ENCODE measurements at places on chromosomes 4 and X.

- DNase-seq: no peak
Measured at GRCh38 chr4:123984886-123985285, 588.3 kb downstream of the SPRY1 start.

- no peak for DNase-seq
Measured at GRCh38 chr4:183858011-183858615, 47.0 kb upstream of the STOX2 start.

DNA sequence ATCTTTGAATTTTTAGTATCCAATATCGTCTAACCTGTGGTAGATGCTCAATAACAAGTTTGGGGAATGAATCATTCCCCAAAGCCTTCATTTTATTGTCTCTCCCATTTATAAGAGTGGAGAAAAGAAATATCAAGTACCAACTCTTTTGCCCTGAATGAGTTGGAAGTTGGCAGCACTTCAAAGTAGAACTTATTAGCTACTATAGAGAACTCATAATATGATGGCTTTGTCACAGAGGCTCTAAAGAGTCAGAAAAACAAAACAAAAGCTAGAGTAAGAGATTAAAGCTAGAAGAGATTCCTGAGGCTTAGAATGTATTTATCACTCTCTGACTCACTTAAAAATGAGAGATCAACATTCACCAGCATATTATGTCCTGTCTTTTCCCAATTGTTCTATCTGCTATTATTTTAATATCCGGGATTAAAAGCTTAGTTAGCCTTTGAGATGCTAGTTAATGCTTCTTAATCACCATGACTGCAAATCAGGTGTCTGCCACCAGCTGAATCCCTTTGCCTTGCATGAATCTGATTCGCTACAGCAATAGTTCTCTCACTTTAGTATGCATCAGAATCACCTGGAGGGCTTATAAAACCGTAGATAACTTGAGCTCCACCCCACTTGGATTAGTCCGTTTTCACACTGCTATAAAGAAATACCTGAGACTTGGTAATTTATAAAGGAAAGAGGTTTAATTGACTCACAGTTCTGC is 77.9 kb downstream of the PALLD start:
- peak; percentile 20 for DNase-seq

- no peak for DNase-seq
Measured at GRCh38 chr4:48261281-48261680, 8.4 kb downstream of the TEC start.

DNA sequence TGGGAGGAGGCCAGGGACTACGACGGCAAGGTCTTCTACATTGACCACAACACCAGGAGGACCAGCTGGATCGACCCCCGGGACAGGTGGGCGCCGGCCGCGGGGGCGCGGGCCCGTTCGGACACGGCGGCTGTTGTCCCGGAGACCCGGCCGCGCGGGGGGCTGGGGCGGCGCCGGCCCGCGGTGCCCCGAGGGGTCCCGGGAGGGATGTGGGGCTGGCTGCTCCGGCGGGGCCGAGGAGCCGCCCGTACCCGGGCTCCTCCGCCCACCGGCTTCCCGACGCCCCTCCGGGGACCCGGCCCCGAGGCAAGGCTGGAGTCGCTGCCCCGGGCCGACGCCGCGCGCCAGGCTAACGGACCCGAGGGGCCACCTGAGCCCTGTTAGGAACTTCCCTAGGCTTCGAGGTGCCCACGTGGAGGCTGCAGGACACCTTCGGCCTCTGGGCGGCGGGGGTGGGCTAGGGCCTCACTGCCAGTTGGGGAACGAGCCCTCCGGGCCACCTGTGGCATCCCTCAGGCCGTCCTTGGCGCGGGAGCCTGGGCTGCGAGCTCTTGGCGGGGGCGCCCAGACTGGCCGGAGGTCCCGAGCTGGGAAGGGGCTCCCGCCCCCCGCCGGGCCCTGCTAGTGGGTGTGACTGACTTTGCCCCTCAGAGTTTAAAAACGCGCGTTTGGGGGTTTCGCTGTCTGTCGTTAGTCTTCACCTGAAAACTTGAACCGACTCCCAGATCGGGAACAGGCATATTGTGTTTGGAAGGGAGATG is 660 bp downstream of the WWC2 start:
- no peak for DNase-seq

DNA sequence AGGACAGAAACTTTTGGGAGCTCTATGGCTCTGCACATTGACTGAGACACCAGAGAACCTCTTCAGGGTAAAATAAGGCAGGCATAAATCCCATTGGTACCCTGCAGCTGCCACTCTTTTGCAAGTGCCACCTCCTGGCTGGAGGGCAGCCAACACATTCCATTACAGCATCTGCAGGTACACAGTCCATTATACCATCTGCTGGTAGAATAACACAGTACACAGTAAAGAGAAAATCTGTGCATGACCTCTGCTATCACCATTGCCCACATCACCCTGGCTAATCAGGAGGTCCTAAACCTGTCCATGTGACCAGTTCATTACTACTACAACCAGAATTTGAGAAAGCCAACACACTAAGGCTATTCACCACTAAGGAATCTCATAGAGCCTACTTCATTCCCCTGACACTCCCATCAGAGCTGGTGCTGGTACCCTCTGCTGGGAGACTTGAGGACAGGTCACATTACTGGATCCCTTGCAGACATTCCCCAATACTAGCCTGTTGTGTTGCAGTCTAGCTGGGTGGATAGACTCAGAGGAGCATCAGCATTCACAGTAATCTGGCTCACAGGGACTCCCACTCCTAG is 176.2 kb upstream of the TACR3 start:
- DNase-seq: no peak

GRCh38 chrX:14073071-14073470 is 43.4 kb upstream of the GEMIN8 start:
- DNase-seq: no peak

- DNase-seq: no peak
Measured at GRCh38 chr4:150814873-150815272, 200.2 kb downstream of the LRBA start.

- DNase-seq: no peak
Measured at GRCh38 chr4:138298431-138298830, 56.3 kb upstream of the SLC7A11 start.

DNA sequence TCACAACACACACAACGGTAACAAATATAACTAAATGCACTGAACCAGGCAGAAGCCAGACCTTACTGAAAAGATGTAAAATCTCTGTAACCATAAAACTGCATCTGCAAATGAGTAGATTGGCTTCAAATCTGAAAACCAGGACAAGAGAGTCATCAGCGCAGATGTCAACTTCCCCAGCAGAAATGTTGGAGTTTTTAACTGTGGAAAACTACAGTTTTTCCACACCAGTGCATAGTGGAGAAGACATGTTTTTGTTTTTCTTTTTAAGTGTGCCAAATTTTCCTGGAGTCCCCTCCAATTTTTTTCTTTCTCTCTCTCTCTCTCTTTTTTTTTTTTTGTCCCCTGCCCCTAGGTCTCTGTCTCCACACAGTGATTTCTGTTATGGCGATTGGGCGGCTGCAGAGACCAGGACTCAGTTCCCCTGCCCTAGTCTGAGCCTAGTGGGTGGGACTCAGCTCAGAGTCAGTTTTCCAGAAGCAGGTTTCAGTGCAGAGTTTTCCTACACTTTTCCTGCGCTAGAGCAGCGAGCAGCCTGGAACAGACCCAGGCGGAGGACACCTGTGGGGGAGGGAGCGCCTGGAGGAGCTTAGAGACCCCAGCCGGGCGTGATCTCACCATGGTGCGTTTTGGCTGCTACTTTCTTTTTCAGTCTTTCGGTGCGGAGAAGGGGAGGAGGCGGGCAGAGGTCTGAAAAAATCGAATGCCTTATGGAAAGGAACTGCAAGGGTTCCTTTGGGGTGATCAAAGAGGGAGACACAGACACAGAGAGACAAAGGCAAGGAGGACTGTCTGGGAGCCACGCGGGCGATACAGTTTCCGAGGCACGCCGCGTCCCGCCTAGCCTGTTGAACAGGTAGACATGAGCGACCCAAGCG is at the start of gene GUCY1A1:
TSS of gene GUCY1A1 (plus strand) at position 505 of the 878 bp plus-strand sequence. CDS start 30,020 bp downstream, outside the sequence.
- DNase-seq: peak; percentile 43

DNA sequence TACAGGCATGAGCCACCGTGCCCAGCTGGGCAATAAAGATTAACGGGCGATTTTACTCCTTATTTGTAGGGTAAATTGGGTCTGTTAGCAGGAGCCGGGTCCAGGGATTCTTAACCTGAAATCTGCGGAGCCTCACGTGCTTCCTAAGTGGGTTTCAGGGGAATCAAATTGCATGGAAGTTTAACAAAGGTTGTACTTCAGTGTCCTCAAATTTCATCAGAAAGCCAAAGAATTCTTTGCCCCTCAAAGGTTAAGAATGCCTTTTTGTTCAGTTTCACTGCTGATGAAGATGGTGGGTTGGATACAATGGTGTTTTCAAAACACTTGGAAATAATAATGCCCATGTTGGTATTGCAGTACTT is 67.9 kb downstream of the AFF1 start:
- no peak for DNase-seq

- DNase-seq: no peak
Measured at GRCh38 chr4:2416564-2417225, 1.8 kb downstream of the ZFYVE28 start.

DNA sequence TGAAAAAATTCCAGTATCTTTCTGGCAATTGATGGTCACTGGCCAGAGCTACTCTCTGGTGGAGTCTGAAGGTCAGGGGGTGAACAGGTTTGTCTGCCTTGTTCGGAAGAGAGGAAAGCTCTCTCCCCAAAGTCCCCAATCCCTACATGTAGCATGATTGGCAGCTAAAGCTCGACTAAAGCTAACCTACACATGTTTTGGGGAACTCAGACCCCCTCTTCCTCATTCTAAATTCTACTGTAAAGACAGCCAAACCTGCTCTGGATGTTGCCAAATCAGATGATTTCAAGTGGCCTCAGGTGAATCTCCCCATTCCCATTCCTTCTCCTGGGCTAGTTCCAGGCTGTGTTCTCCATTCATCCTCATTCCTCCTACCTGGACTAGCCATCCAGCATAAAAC is 84.1 kb downstream of the MSN start:
- no peak for DNase-seq

DNA sequence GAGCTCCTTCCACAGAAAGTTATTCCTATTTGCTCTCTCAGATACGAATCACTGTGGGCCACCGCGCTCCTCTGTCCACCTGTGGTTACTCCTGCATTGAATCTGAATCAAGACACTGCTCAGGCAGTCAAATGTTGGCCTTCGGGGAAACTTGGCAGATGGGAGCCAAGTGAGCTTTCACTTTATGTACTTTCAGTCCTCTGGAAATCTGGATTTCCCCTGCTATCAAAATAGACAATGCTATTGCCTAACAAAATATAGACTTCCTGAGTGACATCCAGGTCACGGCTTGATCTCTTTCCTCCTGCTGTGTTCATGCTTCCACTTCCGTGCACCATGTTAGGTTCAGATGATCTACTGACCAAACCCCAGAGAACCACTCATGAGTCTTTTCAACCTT is 43.8 kb downstream of the FHL1 start:
- no peak for DNase-seq

DNA sequence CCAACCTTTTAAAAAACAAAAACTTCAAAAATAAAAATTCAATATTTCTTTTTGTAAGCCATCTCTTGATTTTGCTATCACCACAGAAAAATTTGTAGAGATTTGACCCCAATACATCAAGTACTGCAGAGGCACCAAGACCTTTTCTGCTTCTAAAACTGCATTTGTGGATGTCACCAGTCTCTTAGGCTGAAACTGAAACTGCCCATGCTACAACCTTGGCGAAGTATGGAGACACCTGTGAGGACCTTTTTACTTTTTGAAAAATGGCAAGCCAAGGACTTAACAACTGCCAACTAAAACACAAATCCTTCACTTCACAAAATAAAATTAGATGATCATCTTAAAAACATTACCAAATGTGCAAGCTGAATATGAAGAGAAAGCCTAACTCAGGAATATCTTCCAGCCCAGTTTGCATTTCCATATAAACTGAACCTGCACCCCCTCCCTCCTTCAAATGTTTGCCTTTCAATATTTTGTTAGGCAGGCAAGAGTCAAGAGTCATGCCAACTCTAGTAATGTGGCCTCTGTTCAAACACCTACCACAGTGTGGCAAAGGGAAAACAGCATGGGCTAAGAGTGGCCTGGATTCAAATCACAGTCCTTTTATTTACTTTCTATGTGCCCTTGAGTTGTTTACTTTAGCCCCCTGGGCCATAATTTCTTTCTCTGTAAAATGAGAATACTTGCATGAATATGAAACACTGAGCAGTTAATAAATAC is 389.4 kb downstream of the OPHN1 start:
- DNase-seq: no peak

DNA sequence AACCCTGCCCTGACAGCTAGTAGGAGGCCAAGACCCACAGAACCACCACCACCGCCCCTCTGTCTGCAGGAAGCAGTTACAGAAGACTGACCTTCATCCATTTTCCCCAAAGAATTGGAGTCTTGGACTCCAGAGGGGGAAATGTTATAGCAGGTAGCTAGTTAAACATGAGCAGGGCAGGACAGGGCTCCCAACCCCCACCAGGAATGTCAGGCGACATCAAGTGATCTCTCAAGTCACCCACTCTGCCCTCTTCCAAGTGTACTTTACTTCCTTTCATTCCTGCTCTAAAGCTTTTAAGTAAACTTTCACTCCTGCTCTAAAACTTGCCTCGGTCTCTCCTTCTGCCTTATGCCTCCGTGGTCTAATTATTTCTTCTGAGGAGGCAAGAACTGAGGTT is 17.1 kb upstream of the AADAT start:
- no peak for DNase-seq

Measured in kidney glomerular epithelial cell (primary cell).